ENCODE measurements at places on chromosomes 4 and X. TPM values are rescaled to one million over a fixed set of nuclear protein-coding genes. Genes with fewer than 3 reads are reported as not detected.
A peak's percentile ranks its signal among the peaks of the same experiment; 100 is the strongest.

Gene NONO
- total RNA-seq: 416 TPM

GRCh38 chr4:39883646-39884045 is 94.1 kb downstream of the PDS5A start:
- no peaks in the 10 kb centered on the region for H3K4me1 ChIP-seq
- DNase-seq: no peak
- H3K27me3 ChIP-seq: peaks cover 3% of the 10 kb centered on the region
- H3K4me3 ChIP-seq: no peak overlapping the region
- H3K36me3 ChIP-seq: peaks cover 43% of the 10 kb centered on the region
- H3K27ac ChIP-seq: peak overlapping the region; percentile 49

GRCh38 chr4:114659386-114660008 is 60.9 kb downstream of the UGT8 start:
- no peak overlapping the region for H3K4me3 ChIP-seq
- peaks cover 4% of the 10 kb centered on the region for H3K27me3 ChIP-seq
- no peaks in the 10 kb centered on the region for H3K4me1 ChIP-seq

DNA sequence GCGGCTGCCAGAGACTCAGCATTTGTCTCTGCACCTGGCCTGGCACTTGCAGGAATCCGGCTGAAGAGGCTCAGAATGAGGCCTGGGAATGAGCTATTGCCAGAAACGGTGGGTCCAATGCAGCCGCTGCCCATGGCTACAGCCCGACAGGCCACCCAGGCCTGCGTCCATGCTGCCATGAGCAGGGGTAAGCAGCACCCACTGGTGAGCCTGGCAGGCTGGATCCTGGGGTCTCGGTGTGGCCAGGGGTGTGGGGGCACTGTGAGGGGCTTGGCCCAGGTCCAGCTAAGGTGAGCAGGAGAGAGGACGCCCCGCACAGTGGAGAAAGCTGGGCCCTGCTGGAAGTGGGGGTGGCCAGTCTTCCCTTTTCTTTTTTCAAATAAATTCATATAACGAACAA is 60.3 kb upstream of the MXD4 start:
- H3K36me3 ChIP-seq: peaks cover 27% of the 10 kb centered on the region
- no peak for DNase-seq
- H3K27me3 ChIP-seq: peaks cover 10% of the 10 kb centered on the region
- H3K4me3 ChIP-seq: no peak overlapping the region

DNA sequence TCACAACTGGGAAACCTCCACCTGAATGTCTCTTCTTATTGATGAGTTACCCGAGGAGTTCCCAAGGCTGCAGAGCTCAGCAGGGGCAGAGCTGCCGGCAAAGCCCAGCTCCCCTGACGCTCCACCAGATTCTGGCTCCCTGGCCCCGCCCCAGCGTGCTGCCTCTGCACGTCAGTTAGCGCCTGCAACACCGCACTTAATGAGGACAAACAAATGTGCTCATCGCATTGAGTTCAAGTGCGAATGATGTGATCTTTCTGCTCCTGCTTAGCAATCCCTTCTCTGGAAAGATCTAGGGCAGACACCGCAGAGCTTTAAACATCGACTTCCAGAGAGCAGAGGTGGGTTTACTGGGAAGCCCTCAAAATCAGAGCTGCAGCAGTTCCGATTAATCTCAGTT is 55.5 kb upstream of the FBXW7 start:
- no peak for DNase-seq
- H3K27ac ChIP-seq: no peak overlapping the region
- H3K4me1 ChIP-seq: peaks cover 21% of the 10 kb centered on the region
- peak overlapping the region; percentile 66 for H3K4me3 ChIP-seq

DNA sequence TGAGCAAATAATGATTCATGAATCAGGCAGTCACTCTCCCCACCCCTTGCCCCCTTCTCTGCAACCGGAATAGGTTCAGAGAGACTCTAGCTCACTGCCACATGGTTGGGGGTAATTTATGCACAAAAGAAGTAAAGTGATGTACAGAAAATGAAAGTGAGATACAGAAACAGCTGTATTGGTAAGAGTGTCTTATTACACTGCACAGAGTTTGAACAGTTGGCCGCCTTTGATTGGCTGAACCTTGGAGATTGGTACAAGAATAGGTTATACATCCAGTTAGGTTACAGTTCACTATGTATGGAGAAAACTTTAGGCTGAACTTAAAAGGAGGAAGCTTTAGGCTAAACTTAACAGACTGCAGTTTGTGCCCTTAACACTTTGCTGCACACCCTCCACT is 34.6 kb upstream of the DIAPH2 start:
- DNase-seq: no peak
- H3K27ac ChIP-seq: no peak overlapping the region
- H3K4me1 ChIP-seq: no peaks in the 10 kb centered on the region
- H3K36me3 ChIP-seq: no peaks in the 10 kb centered on the region

DNA sequence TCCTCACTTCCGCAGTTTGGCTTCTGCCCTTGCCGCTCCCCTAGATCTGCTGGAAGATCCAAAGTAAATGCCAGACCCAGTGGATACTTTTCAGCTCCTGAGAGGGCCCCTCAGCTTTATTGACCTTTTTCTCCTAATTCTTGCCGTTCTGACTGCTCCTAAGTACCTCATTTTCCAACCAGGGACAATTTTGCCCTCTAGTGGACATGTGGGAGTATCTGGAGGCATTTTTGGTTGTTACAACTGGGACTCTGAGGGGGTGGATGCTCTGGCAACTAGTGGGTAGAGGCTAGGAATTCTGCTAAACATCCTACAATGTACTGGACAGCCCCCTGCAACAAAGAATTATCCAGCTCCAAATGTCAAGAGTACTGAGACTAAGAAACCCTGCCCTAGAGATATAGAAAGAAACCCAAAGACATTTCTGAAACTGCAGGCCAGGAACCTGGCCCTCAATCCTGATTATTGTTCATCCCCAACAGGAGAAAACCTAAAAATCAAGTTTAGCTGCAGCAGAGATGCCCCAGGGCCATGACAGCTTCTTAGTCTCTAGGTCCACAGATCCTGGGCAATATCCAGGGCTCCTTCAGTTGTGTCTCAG is 3.4 kb downstream of the TEX13B start:
- H3K36me3 ChIP-seq: no peaks in the 10 kb centered on the region
- H3K27ac ChIP-seq: no peak overlapping the region

DNA sequence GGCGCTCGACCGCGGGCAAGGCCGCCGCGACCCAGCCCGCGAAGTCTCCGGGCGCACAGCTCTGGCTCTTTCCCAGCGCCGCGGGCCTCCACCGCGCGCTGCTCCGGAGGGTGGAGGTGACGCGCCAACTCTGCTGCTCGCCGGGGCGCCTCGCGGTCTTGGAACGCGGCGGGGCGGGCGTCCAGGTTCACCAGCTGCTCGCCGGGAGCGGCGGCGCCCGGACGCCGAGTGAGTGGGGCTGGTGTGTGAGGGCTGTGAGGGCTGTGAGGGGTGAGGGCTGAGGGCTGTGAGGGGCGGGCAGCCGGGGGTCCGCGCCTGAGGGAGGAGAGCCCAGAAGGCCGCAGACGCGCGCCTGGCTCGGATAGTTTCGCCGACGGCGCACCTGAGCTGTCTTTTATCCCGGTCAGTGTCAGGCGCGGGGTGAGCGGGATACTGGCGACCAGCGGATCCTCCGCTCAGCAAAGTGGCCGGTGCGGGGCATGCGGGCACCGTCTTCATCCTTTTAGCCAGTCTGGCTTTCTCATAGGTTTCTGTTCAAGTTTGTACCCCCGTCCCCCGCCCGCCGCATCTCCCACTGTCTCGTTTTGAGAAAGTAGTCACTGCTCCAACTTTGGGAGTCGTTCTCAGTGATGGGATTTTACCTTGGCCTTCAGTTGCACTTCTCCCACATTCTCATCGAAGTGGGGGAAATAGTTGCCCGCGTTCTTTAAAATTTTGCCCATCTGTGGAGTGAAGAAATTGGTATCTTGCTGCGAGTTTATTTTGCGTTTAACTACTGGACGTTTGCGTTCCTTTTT is 586 bp downstream of the HERC5 start:
- H3K36me3 ChIP-seq: peaks cover 6% of the 10 kb centered on the region
- H3K27me3 ChIP-seq: peaks cover 24% of the 10 kb centered on the region
- no peak overlapping the region for H3K27ac ChIP-seq
- H3K4me3 ChIP-seq: peak overlapping the region; percentile 56

Gene LAP3
- 56.5 TPM for total RNA-seq

DNA sequence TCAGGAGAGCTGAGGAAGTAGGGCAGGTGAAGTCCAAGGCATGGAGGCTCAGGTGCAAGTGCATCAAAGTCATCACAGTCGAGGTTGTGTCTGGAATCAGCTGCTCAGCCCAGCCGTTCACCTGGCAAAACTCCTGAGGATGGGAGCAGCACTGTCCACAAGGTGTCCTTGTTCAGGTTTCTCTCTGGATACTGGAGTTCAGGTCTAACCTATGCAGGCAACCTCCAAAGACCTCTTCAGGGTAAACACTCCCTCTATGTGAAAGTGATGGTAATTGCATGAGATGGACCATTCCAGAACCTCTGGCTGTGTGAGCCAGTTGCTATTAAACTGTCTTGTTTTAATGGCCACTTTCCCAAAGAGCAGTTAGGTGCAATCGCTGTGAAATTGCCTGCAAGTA is 120.2 kb upstream of the PSAPL1 start:
- H3K4me3 ChIP-seq: no peak overlapping the region
- H3K4me1 ChIP-seq: peaks cover 17% of the 10 kb centered on the region
- H3K36me3 ChIP-seq: peaks cover 36% of the 10 kb centered on the region
- H3K27ac ChIP-seq: no peak overlapping the region

GRCh38 chr4:143341186-143341755 is 4.6 kb downstream of the GAB1 start:
- H3K36me3 ChIP-seq: no peaks in the 10 kb centered on the region
- H3K27me3 ChIP-seq: peaks cover 3% of the 10 kb centered on the region
- peaks cover 27% of the 10 kb centered on the region for H3K4me1 ChIP-seq
- DNase-seq: no peak
- H3K4me3 ChIP-seq: no peak overlapping the region

DNA sequence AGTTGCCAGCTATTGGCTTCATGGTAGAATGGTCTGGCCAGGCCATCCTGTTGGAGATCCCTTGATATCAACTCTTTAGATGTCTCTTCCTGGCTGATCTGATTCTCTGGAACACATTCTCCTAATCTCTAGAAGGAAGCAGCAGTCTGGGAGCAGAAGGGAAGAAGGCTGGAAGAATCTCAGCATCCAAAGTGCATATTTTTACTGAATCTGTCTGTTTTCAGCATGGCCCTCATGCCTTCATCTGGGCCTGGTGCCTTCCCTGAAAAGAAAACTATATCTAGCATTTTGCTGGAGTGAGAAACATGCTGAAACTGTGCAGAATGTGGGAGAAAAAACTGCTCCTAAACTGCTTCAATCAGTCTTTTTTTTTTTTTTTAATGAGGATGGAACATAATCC is 148.7 kb downstream of the REPS2 start:
- peaks cover 9% of the 10 kb centered on the region for H3K27me3 ChIP-seq
- H3K27ac ChIP-seq: no peak overlapping the region
- no peak overlapping the region for H3K4me3 ChIP-seq
- H3K36me3 ChIP-seq: no peaks in the 10 kb centered on the region
- no peak for DNase-seq

Gene UGT2B7
- total RNA-seq: not detected

Gene TLL1
- 1.0 TPM for total RNA-seq

Gene UGDH
- total RNA-seq: 97.1 TPM

Gene FHDC1
- total RNA-seq: 0.30 TPM

DNA sequence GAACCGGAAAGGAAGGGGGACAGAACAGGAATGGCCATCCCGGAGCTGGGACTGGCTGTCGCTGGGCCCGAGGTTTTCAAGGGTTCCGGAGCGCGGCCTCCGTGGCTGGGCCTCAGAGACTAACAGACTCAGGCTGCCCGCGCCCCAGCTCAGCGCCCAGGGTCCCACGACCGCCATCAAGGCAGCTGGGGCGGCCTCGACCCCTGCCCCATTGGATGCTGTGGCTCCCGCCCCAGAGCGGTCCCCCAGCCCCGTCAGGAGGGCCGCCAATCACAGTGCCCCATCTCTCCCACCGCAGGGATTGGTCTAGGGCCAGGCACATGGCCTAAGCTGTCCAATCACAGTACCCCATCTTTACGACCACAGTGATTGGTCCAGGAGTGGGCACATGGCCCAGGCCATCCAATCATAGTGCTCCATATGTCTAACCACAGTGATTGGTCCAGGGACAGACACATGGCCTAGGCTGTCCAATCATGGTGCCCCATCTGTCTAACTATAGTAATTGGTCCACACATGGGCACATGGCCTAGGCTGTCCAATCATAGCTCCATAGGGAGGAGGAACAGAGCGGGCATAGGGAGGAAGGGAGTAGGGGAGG is 105.3 kb upstream of the NKX1-1 start:
- H3K4me3 ChIP-seq: no peak overlapping the region
- H3K36me3 ChIP-seq: no peaks in the 10 kb centered on the region
- DNase-seq: peak; percentile 5
- no peak overlapping the region for H3K27ac ChIP-seq

GRCh38 chrX:135985157-135985972 is at the start of gene SLC9A6:
TSS of gene SLC9A6 (plus strand) at chrX:135985435. CDS start at chrX:135985659, 224 bp downstream.
- H3K36me3 ChIP-seq: no peaks in the 10 kb centered on the region
- H3K4me1 ChIP-seq: peaks cover 44% of the 10 kb centered on the region
- H3K27ac ChIP-seq: peak within 1 kb of the TSS; percentile 82
- no peaks in the 10 kb centered on the region for H3K27me3 ChIP-seq
- DNase-seq: peak; percentile 2
- H3K4me3 ChIP-seq: peak within 1 kb of the TSS; percentile 92

DNA sequence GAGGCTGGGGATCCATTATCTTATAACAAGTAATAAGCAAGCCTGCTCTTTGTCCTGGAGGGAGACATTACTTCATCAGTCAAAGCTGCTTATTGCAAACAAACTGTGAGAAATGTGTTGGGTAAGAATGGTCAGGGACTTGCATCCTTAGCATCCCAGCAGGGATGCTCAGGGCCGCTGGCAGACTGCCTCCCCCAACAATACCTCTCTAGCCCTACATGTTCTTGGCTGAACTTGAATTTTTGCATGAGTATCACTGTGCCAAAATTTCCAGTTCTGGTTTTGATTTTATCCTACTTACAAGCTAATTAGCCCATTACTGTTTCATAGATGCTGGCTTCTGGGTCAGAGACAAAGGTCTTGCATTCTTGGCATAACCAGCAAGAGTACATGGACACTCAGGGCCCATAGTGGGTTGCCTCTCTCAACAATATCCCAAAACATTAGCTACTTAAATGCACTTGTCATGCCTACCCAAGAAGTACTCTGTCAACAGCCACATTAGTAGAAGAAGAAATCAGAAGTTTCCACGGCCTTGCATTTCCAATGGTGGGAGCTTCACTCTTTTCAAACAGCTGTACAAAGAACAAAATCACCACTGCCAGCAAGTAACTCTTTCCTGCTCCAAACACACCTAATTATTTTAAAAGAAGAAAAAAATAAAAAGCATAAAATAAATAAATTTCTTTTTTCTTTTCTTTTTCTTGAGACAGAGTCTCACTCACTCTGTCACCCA is 41.9 kb upstream of the NEUROG2 start:
- H3K27me3 ChIP-seq: no peaks in the 10 kb centered on the region
- no peak for DNase-seq
- H3K4me1 ChIP-seq: peaks cover 10% of the 10 kb centered on the region
- H3K36me3 ChIP-seq: no peaks in the 10 kb centered on the region
- H3K27ac ChIP-seq: no peak overlapping the region

Gene TMEM271
- total RNA-seq: not detected

Gene IBSP
- not detected for total RNA-seq

DNA sequence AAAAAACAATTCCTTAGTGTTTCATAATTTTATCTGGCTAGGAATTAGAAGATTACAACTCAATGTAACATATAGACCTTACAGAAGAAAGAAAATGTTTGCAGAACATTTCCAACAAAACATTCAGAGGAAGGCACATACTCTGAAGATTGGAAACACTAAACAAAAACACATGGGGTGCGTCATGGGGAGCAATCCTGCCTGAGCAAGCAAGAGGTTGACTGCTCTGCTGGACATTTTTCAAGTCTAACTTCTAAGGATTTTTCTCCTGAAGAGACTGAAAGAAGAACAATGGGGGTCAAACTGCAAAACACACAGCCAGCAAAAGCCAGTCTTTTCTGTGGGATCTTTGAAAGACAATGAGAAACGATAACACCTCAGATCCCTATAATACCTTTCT is 182.8 kb downstream of the GUCY2F start:
- no peak for DNase-seq
- H3K4me1 ChIP-seq: no peaks in the 10 kb centered on the region
- no peaks in the 10 kb centered on the region for H3K27me3 ChIP-seq
- H3K36me3 ChIP-seq: no peaks in the 10 kb centered on the region

All from HFFc6 (cell line).